NCI-H2029 treated with DMSO at 0.1 percent for 48 hours (cell line): ENCODE measurements at places on chromosomes 13 and 19.

- DNase-seq, result no peak
These were observed 121.0 kb downstream of the MRPL57 start for GRCh38 chr13:21297447-21297846.

- no peak for DNase-seq
These were observed 216.6 kb upstream of the SLC10A2 start for GRCh38 chr13:103282571-103283450.

- no peak for DNase-seq
These were observed 56.2 kb downstream of the LATS2 start for GRCh38 chr13:21005193-21005592.

- no peak for DNase-seq
These were observed 30.2 kb downstream of the PDCD5 start for GRCh38 chr19:32611161-32611560.

DNA sequence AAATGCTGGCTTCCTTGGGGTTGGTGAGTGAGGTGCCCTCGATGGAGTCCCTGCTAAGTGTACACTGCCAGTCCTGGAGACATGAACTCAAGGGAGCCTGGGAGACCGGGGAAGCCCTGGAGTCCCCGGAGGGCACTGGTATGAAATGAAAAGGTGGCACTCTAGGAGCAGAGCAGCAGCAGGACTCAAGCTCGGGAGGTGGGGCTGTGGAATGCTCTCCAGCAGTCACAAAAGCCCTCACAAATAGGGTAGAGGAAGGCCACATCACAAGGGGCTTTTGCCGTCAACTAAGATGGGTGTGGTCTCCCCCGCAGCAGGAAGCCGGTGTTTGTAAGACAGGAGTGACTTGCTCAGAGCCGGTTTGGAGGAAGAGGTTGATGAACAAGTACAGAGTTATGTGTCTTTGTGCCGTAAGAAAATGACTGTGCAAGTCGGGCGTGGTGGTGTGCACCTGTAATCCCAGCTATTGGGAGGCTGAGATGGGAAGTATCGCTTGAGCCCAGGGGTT, 19.3 kb downstream of the CCNE1 start:
- no peak for DNase-seq

DNA sequence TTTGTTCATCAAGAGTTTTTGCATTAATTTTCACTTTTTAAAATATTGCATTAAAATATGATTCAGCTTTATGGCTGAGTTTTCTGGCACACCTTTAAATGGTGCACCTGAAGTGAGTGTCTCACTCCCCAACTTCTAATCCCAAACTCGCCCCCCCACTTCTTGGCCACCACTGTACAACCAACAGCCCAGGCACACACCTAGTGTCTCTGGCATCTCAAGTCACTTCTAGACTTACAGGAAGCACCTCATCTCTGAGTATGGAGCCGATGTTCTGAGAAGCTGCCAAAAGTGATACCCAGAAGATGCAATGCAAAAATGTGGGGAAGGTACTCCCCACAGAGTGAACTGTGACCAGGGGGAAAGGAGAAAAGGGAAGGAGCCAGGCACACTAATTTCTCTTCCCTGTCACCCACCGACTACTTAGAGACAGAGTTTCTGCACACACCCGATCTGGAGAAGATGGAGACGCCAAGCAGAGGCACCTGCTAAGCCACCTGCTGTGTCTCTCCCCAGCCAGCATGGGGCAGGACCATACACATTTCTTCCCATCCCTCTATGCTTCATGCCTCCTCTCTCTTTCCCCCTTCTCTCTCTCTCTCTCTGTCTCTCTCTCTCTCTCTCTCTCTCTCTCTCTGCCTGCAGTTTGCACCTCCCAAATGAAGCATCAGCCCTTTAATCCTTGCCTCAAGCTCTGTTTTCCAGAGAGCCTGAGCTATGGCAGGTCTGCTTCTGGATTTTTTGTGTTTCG, 155.3 kb upstream of the ZNF507 start:
- DNase-seq, result no peak

DNA sequence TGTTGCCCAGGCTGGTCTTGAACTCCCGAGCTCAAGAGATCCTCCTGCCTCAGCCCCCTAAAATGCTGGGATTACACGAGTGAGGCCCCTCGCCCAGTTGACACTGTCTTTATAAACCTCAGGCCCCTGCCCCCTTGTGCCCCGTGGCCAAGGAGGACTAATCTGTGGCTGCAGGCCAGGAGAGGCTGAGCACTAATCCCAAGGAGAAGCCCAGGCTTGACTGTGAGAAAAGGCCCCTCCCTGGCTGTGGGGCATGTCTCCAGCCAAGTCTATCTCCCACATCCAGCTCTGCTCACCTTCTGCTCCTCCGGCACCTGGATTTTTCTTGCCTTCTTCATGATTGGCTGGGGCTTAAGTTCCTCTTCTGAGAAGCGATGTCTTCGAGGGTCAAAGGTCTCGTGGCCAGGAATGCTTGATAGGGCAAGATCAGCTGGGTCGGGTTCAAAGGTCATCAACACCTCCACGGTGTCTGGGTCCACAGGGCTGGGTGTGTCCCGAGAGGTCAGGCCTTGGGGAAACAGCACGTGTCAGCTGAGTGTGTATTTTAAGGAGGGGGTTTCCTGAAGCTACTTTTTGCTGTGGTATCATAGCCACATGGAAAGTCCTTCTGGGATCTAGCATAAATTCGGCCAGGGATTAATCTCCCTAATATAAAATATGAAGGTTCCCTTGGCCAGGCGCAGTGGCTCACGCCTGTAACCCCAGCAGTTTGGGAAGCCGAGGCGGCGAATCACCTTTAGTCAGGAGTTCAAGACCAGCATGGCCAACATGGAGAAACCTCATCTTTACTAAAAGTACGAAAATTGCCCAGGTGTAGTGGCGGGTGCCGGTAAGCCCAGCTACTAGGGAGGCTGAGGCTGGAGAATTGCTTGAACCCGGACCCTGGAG, 3.8 kb downstream of the DBP start:
- DNase-seq, result no peak

- DNase-seq, result no peak
These were observed 64.6 kb downstream of the CCNE1 start for GRCh38 chr19:29876414-29876813.

DNA sequence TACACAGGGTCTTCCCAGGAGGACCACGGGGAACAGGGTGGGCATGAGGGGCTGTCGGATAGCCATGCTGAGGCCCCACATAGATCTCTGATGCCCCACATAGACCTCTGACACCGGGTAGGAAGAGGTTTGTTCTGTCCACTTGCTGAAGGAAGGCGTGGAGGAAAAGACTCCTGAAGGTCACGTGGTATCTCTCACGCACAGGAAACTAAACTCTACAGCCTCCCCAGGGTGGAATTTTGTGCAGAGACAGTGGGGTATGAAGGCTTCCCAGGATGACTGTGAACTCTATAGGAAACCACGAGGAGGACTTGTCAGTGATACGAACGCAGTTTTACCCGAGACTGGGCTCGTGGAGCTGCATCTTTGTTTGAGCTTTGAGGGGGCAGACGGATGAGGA, 2.8 kb downstream of the EVI5L start:
- no peak for DNase-seq

DNA sequence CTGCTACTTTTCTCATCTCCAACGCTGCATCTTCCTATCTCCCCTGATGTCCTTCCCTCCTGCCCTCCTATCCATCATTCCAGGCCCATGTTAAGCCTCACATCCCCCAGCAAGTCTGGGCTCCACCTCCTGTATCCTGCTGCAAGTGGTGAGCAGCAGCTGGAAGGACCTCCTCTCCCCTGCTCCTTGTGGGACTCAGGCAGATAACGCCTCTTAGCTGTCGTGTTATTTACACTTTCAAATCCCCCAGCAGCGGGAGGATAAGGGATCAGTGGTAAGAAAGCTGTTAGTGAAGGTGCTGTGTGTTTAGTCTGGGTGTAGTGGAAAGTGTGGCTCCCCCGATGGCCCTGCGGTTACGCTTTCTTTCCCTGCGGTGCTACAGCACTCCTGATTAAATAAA, 211.9 kb downstream of the ZNF536 start:
- DNase-seq, result no peak

DNA sequence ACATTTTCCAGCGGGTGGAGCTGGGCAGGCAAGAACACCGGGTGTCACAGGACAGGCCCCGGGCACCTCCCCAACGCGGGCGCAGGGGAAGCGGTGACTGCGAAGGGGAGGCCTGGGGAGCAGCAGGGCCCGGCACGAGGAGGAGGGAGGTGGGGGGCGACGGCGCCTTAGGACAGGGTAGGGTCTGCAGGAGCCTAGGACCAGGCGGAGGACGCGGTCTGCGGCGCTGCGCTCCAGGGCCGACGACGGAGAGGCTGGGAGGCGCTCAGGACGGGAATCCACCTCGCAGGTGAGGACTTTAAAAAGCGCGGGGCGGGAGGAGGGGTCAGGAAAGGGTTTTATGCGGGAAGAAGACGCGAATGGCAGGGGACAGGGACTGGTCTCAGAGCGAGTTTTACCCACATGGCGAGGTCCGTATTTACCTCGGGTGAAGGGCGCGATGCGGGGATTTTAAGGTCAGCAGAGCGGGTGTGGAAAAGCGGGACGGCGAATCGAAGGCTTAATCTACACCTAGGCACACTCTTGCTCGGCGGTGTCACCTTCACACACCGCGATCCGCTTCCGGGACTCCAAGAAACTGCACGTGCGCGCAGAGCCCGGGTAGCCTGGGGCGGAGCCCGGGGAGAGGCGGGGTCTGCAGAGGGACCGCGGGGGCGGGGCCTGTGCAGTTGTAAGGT, 13.5 kb downstream of the ERVV-2 start:
- peak; percentile 30 for DNase-seq

GRCh38 chr13:30400376-30400775, 21.9 kb upstream of the UBE2L5 start:
- no peak for DNase-seq

GRCh38 chr13:95153647-95154412, 147.4 kb downstream of the ABCC4 start:
- DNase-seq, result no peak

- no peak for DNase-seq
These were observed 1.2 kb downstream of the POLR1D start for GRCh38 chr13:27622881-27623280.

DNA sequence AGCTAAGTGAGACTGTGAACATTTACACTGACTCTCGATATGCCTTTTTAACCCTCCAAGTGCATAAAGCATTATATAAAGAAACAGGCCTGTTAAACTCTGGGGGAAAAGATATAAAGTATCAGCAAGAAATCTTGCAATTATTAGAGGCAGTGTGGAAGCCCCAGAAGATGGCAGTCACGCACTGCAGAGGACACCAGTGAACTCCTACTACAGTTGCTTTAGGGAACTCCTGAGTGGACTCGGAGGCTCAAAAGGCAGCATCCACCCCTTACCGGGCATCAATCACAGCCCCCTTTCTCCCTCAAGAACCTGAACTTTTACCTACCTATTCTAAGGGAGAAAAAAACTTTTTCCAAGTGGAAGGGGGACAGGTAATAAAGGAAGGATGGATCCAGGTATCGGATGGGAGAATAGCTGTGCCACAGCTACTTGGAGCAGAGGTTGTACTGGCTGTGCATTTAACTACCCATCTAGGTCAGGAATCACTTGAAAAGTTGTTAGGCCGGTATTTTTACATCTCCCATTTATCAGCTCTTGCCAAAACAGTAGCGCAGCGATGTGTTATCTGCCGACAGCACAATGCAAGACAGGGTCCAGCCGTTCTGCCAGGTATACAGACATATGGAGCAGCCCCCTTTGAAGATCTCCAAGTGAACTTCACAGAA, 80.1 kb downstream of the ZNF486 start:
- no peak for DNase-seq

DNA sequence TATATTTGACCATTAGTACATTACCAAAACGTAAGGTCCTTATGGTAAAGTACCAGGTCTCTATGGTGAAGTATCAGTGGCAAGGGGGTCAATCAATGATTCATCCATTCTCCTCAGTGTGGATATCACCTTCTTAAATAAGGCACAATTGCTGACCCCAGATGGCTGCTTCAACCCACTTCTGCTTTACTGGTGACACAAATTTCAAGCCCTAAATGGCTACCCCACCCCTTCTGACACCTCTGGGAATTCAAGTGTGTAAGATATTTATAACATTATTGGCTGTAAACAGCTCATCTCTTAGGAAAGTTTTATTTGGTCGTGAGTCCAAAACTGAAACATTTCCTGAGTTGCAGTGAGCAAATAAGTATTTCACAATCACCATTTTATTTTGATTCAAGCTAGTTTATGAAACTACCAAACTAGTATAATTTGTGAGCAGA, 7.9 kb upstream of the WBP4 start:
- DNase-seq, result no peak

GRCh38 chr13:75366380-75367280, 115.3 kb downstream of the TBC1D4 start:
- no peak for DNase-seq

DNA sequence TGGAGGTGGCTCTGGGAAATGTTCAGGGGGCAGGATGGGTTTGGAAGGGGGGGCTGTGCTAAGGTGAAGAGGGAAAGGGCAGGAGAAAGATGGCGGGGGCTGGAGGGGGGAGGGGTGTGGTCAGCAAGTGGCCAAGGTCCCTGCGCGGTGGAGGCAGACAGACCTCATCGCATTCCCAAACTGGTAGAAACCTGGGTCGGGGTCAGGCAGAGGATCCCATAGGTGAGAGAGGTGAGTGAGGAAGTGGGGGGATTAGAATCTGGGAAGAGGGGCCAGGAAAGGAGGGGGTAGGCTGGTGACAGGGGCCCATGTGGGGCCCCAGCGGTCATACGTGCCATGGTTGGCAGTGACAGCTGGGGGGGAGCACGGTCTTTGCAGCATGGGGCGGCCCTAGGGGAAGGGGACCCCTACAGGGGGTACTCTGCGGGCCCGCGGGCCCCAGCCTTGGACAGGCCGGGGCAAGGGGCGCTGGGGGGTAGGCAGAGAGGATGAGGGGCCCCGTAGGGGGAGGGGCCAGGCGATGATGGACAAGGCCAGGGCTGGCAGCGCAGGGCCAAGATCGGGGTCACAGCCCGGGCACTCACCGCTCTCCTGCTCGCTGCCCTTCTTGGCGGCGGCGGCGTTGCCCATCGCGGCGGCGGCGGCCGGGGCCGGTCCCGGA, 514 bp downstream of the PRKACA start:
- no peak for DNase-seq

GRCh38 chr13:113654175-113654560, 3.8 kb downstream of the ATP4B start:
- no peak for DNase-seq

DNA sequence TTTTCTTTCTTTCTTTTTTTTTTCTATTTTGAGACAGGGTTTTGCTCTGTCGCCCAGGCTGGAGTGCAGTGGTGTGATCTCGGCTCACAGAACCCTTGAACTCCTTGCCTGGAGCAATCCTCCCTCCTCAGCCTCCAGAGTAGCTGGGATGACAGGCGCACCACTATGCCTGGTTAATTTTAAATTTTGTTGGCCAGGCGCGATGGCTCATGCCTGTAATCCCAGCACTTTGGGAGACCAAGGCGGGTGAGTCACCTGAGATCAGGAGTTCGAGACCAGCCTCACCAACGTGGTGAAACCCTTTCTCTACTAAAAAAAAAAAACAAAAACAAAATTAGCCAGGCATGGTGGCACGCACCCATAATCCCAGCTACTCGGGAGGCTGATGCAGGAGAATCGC, 8.7 kb upstream of the SBNO2 start:
- no peak for DNase-seq

GRCh38 chr19:28486473-28486872, 726.5 kb downstream of the UQCRFS1 start:
- no peak for DNase-seq
